ENCODE measurements at places on chromosomes 12 and 14. TPM values are rescaled to one million over a fixed set of nuclear protein-coding genes. Genes with fewer than 3 reads are reported as not detected.

- ATAC-seq = no peak
These were observed 19.3 kb upstream of the CDKN3 start for GRCh38 chr14:54377501-54377900.

GRCh38 chr12:96720363-96720705 lies 186.7 kb upstream of the NEDD1 start:
- peak; percentile 37 for ATAC-seq

DNA sequence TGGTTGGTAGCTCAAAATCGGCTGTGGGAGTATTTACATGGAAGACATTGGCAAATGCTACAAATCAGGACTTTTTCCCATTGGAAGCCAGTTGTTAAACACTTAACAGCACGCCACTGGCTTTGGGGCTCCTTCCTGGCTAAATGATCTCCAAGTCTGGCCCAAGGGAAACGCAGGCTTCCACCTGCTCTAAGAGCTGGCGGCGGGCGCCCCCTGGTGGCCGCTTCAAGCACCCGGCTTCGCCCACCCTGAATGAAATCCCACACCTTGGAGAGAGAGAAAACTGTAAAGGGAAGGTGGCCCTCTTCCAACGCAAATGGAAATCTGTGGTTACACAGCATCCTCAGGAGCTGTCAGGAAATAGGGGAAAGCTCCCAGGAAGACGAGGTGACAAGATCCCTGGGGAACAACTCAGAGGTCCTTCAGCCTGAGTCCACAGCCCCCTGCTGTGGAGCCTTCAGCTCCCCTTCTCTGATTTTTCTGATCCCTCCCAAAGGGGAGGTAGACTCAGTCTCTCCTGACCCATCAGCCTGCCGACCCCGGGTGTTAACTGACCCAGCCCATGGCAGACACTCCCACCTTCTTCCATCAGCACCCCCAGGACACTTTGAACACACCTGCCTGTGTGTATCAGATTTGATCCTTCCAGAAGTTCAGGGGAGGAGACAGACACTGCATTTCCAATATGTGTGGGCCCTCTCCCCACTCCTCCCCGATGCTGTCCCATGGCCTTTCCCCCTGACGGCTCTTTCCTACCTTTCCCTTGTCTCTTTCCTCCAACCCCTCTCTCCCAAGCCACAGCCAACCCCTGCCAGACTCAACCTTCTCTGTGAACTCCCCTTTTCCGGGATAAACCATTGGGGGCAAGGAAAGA lies 15.4 kb downstream of the SELPLG start:
- peak; percentile 76 for ATAC-seq

DNA sequence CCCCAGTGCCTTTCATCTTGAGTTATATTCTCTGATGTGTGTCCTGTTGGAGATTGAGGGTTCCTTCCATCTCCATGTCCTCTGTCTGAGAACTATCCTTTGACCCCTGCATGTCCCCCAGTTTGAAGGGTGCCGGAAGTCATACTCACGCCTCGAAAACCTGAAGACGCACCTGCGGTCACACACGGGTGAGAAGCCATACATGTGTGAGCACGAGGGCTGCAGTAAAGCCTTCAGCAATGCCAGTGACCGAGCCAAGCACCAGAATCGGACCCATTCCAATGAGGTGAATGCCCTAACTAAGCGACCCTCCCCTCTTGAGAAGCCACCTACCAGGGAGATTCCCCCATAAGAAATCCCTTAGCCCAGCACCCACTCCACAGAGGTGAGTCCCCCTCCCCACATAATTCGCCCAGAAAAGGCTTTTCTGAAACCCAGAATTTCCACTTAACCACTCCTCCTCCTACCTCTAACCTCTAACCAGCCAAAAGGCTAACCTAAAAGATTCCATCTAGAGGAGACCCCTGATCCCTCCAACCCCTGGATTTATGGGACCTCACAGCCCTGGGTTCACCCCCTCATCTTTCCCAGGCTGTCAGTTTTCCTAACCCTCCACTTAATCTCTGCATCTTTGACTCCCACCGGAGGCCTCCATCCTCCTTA lies 7.8 kb downstream of the GLI1 start:
- ATAC-seq = no peak

DNA sequence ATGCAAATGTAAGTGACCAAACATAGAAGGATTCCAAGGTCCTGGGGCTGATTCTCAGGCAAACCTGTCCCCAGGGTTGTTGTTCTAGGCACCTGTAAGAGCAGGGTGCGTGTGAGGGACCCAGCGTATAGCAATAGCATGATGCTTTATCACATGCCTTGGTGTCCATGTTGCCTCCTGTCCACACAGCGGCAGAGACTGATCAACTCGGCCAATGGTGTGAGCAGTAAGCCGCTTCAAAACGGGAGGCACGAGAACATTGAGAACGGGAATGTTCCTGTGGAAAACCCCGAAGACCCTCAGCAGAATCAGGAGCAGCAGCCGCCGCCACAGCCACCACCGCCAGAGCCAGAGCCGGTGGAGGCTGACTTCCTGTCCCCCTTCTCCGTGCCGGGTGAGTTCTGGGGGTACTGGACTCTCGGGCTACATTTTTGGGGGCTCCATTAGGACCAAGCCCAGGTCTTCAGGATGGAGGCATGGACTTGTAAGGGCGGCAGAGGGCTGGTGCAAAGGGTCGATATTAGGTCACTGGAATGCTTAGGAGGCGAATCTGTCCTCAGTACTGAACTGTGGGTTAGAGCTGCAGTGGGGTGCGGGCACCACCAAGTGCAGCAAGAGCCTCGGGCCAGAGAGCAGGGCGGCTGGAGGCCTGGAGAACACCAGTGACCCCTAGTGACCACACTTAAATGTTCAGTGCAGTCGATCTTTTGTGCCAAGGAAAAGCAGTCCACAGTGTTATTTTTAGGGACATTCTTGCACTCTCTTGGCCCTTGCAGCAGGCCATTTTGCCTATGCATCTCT lies 57.2 kb upstream of the RIN3 start:
- ATAC-seq = peak; percentile 60

DNA sequence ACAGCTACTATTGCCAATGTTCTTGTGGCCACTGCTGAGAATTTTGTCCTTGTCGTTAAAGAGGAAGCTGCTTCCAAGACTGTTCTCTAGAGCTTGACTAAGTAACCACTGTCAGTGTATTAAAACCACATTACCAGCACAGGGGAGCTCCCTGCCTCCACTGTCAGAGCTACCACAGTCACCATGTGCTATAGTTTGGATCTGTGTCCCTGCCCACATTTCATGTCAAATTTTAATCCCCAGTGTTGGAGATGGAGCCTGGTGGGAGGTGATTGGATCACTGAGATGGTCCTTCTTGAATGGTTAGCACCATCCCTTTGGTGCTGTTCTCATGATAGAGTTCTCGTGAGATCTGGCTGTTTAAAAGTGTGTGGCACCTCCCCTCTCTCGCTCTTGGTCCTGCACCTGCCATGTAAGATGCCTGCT lies 23.2 kb upstream of the RAP1B start:
- no peak for ATAC-seq

- ATAC-seq = peak; percentile 83
These were observed 21.5 kb upstream of the GNS start for GRCh38 chr12:64780531-64781279.

DNA sequence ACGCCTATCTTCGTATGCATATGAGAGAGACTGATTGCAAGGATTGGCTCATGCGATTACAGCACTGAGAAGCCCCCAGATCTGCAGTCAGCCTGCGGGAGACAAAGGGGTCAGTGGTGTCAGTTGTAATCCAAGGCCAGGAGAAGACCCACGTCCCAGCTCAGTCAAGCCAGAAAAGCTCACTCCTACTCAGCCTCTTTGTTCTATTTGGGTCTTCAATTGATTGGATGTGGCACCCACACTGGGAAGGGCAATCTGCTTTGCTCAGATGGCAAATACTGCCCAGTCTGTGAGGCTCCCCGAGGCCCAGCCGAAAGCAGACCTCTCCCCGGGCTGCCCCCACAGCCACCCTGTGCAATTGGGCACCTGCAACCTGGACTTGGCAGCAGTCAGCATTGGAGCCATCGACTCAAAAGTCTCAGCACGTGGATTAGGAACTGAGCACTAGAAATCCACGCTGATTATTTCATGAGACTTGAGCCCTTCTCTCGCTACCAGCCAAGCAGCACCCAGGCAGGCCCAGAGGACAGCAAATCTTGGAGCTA lies 39.6 kb upstream of the TMEM179 start:
- no peak for ATAC-seq

The GSC gene
- 0.32 TPM for total RNA-seq

The KCNJ8 gene
- 1.1 TPM for total RNA-seq

The MAP1LC3B2 gene
- 2.3 TPM for total RNA-seq
